COR-L47 (cell line): ENCODE measurements at places on chromosomes 16 and 17.

- no peak for DNase-seq
Observed at GRCh38 chr17:66172691-66173223, 19.2 kb downstream of the CEP112 start.

DNA sequence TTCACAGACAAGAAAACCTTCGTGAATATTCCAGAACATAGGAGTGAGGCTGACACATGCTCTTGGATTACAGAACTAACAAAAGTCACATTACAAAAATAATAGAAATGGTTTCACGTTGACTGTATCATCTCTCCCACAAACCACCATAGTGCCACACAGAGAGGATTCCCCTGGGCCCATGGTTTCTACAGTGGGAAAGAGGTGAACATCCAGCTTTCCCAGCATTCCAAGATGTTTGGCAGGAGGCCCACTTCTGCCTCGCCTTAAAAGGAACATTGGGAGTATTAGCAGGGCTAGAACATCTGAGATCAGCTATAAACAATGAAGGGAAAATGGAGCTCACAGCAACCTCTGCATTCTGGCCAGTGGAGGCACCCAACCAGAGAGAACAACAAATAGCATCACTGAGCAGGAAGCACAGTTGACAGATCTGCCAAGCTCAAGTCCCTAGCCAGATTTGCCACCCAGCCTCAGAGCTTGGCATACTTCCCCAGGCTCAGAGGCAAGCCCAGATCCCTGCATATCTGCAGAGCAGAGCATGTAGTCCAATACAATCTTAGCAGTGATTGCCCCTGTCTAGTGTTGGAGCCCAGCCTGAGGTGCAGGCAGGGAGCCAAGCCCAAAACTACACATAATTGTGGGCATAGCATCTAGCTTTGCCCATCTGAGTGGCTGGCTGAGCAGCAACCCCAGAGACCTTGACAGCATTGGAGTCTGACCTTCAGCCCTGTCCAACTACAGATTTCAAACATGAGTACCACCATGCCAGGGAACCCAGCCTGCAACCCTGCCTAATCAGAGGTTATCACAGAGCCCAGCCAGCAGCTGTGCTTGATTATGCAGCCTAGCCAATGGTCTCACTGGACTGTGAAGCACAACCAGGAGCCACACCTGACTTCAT, 260.4 kb downstream of the CEP112 start:
- no peak for DNase-seq

DNA sequence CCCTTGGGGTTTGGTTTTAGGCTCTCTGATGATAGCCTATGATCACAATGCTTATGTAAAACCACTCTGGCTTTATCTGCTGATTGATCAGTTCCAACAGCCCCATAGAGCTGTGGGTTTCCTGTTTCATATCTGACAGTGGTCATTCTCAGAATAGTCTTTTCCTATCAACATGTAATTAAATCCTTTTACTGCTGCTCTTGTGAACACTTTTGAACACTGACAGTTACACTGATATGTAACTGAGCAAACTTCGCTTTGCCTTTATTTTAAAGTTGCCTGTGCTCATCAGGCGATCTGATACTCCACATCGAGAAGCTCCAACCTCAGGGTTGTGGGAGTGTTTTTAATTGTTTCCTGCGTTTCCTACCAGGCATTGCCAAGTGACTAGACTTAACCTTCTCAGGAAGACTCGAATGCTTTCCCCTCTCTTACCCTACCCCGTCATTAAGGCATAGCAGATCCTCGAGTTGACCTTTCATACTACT, 17.3 kb upstream of the CLEC18B start:
- DNase-seq: no peak

GRCh38 chr17:74151551-74152315, 51.7 kb upstream of the RPL38 start:
- no peak for DNase-seq

GRCh38 chr16:275041-275641, 603 bp downstream of the RGS11 start:
- DNase-seq: no peak

GRCh38 chr16:90019543-90020259, 445 bp upstream of the DBNDD1 start:
- peak; percentile 68 for DNase-seq

- DNase-seq: no peak
Observed at GRCh38 chr16:89744813-89745212, 23.5 kb downstream of the ZNF276 start.

- no peak for DNase-seq
Observed at GRCh38 chr17:80441133-80441578, 26.2 kb downstream of the ENDOV start.

- no peak for DNase-seq
Observed at GRCh38 chr17:22300731-22301352, 608.5 kb downstream of the KCNJ18 start.

DNA sequence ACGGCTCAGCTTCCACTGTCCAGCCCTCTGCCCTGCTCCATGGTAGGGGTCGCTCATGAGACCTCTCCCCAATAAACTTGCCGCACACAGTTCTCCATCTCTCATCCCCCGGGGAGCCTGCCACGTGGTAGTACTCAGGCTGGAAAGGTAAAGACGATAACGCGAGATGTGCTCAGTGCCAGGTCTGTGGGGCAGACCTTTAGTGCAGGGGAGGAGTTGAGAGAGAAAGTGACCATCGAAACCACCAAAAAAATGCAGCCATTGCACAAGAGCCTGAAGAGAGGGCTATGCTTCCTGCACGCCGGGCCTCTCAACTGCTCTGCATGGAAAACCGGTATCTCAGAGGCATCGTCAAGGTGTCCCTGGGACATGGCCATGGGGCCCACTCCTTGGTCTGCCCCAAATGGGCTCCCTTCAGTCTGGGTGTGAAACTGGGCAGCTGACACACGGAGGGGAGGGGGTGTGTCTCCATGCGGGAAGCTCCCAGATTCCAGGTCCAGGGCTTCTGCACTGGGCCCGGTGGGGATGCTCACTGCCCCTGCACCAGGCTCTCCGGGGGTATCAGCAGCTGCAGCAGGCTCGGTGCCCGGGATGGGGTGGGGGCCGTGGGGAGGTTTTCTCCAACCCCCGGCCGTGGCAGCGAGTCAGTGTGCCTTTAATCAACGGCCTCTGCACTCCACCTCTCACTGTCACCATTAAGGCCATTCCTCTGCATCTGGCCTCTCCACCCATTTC, 4.7 kb upstream of the AANAT start:
- DNase-seq: no peak

- DNase-seq: no peak
Observed at GRCh38 chr16:47506800-47507199, 45.7 kb downstream of the PHKB start.

DNA sequence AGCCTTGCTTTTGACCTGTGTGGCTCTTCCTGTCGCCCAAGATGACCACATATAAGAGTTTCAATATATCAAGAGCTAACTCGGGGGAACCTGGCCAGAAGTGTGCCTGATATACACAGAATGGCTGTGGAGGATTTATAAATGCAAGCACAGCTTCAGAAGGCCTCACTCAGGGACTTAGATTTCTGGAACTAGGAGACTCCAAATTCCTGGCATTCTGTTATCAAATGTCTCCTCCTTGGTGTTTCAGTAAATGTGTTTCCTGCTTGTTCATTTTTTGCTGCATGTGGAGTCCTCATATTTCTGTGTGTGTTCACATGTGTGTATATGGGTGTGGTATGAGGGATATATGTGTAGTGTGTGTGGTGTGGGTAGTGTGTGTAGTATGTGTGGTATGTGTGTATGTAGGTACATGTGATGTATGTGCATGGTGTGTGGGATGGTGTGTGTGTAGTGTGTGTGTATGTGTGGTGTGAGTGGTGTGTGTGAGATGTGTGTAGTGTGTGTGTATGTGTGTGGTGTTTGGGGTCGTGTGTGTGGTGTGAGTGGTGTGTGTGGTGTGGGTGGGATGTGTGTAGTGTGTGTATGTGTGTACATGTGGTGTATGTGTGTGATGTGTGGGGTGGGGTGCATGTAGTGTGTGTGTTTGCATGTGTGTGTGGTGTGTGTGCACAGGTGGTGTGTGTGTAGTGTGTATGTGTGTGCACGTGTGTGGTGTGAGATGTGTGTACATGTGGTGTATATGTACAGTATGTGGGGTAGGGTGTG, 981 bp upstream of the CD300H start:
- no peak for DNase-seq

GRCh38 chr16:59887856-59888255, 1153.7 kb upstream of the GOT2 start:
- DNase-seq: no peak

DNA sequence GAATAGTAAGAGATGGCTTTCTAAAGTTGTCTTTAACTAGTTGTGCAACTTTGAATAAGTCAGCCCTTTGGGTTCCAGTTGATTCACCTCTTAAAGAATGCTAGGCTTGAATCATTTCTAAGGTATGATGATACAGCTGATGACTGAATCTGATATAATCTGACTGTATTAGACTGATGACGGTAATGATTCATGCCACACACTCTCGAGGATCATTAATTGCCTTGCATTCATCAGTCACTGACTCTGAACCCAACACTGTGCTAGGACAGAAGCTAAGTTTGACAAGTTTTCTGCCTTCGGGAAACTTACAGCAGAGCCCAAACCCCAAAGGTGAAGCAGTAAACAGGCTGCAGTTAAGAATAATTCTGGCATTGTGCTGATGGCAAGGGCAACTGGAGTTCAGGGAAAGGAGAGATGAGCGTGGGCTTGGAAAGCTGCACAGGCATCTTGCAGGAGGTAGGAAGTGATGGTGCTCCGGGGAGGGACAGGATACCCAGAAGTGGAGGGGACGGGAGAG, 25.8 kb downstream of the ASIC2 start:
- DNase-seq: no peak

DNA sequence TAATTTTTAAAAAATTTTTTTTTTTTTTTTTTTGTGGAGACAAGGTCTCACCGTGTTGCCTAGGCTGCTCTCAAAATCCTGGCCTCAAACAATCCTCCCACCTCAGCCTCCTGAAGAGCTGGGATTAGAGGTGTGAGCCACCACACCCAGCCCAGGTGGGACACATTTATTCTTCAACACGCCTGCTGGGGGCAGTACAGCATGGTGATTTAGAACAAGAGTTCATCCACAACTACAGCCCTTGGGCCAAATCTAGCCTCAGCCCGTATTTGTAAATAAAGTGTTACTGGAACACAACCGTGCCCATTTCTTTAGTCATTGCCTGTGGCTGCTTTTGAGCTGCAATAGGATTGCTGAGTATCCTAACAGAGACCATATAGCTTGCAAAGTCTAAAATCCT, 92.8 kb downstream of the KATNIP start:
- DNase-seq: no peak

GRCh38 chr16:11791144-11791828, 5.8 kb downstream of the ZC3H7A start:
- DNase-seq: no peak
